ENCODE measurements at places on chromosomes 4 and X.

DNA sequence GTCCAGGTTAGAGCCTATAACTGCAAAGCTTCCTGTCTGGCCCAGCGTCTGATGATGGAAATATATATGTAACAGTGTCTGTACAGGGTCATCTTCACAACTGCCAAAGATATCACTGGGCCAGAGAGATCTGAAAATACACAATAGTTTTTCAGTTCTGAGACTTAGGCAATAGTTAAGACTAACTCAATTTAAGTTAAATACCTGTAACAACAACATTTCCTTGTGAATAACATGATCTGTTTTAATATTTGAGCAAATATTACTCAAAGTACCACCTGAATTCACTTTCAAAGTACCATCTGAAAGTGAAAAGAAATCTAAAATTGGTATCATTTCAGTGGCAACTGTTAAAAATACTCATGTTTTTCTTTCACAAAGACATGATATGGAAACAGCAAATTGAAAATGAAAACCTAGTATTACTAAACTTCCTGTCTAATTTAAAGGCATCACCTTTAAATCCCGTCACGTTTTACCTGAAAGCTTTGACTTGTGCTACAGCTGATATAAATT, 9.6 kb downstream of the ZAR1 start:
- no peak for DNase-seq

GRCh38 chr4:21517126-21517859, 431.3 kb downstream of the KCNIP4 start:
- DNase-seq, result no peak

- no peak for DNase-seq
These were observed 9.3 kb downstream of the SUV39H1 start for GRCh38 chrX:48705871-48706270.

DNA sequence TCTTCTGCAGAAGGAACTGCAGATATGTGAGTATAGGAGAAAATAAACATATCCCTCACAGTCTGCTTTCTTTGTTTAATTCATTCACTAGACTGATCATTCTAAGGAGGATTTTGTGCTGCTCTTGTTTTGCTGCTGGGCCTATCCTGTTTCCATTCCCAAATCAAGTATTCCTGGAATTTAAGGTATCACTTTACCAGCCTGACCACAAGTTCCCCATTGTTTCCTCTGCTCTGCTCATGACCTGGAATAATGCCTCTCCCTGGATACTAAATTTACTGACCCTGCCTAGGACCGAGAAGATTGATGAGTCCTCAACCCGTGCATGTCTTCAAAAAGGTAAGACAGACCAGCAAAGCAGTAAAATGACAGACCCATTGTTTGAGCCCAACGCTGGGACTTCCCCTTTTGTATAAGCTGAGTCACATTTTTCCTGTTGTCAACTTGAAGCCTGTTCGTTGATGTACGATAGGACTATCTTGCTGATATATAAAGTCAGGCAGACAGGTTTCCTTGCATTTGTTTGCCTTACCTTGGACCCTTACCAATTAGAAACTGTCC, 85.5 kb upstream of the TET2 start:
- DNase-seq, result no peak

GRCh38 chrX:21683941-21684340, 25.8 kb upstream of the KLHL34 start:
- no peak for DNase-seq

DNA sequence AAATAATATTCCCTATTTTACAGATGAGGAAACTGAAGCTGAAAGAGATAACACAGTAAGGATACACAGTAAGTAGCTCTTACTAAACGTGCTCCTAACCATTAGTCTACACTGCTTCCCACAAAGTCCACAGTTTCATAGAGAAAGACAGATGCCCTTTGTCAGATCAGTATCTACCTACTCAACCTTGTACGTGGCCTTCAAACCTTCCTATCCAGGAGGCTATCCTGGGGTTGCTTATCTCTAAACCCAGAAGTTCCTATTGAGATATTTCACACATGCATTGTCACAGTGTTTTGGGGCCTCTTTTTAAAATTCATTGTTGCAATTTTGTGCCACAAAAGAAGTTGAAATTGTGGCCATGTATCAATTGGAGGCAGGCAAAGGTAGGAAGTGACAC, 208.0 kb downstream of the ENOX2 start:
- DNase-seq, result no peak

DNA sequence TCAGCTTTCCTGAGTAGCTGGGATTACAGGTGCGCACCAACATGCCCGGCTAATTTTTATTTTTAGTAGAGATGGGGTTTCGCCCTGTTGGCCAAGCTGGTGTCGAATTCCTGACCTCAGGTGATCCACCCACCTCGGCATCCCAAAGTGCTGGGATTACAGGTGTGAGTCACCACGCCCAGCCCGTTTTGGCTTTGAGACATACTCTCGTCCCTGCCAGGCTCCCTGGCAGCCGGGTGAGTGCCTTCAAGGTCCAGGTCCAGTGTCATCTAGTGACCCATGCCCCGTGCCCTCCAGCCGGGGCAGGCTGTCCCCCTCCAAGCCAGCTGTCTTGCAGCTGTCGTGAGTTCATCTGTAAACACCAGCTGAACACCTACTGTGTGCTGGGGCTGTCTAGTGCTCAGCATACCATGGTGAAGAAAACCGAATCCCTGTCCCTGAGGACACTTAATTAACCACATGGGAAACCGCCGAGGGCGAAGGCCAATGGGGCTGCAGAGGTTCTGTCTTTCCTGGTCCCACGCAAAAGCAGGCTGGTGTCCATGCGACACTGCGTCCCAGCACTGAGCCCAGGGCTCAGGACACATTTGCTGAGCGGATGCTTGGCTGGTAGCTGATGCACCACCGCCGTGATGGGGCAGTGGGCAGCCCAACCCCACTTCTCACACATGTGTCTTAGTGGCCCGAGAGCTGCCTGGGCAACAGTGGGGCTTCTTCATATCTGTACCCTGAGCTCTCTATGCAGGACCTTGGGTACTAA, 21.9 kb downstream of the NSG1 start:
- no peak for DNase-seq

- no peak for DNase-seq
These were observed 52.8 kb downstream of the SLC2A9 start for GRCh38 chr4:9968472-9968871.

- peak; percentile 72 for DNase-seq
These were observed at the start of gene NAP1L2 for GRCh38 chrX:73214426-73215094. Gene NAP1L2 (minus strand): TSS chrX:73214851. CDS start chrX:73214492, 359 bp downstream.

- no peak for DNase-seq
These were observed 28.9 kb upstream of the CHRNA9 start for GRCh38 chr4:40306226-40306625.

DNA sequence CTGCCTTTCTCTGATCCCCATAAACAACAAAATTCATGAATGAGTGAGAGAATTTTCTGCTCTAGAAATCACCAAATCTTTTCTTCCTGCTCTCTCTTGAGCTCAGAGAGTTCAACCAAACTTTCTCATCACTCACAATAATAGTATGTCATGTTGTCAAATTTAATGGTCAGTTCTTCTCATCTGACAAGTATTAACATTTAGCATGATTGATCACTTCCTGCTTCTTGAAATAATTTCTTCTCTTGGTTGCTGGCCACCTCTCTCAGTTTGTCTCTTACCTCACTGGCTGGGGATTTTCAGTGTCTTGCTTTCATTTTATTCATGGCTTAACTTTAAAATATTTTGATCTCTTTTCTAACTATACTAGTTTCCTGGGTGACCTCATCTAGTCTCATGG, 25.5 kb upstream of the FGF5 start:
- no peak for DNase-seq

GRCh38 chr4:43932448-43932847, 516.2 kb downstream of the KCTD8 start:
- no peak for DNase-seq

DNA sequence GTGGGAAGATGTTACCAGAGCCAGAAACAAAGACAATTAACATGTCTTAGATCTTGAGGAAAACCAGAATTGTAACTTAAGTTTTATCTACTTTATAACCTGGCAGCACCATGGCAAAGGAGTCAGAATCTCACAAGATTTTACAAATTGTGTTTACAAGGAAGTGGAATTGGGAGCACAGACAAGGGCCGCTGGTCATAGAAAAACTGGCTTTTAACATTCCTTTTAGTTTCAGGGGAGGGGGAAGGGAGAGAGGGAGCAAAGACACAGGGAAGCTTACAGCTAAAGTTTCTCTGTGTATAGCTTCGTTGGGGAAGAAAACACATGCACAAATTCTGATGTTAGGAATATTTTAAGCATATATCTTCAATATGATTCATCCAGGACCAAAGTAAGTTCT, 10.3 kb upstream of the UGT2B11 start:
- DNase-seq, result no peak

- DNase-seq, result no peak
These were observed 40.6 kb downstream of the GUCY2F start for GRCh38 chrX:109441266-109441665.

DNA sequence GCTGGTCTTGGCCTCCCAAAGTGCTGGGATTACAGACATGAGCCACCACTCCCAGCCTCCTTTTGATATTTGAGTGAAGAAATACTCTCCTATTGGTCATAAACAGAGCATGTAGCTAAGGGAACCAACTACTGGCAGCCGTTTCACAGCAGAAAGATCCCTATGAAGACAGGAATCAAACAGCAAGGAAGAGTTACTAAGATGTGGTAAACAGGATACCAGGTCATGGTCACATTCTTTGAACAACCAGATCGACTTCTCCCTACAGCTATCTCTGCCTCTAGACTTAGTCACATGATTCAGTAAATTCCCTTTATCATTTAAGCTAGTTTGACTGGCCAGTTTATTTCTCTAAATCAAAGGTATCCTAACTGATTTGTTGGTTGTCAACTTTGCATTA, 9.0 kb upstream of the HNRNPD start:
- DNase-seq, result no peak

- DNase-seq, result no peak
These were observed 36.7 kb upstream of the TLR3 start for GRCh38 chr4:186032259-186032658.

GRCh38 chrX:115013705-115014104, 3.7 kb downstream of the IL13RA2 start:
- DNase-seq, result no peak

DNA sequence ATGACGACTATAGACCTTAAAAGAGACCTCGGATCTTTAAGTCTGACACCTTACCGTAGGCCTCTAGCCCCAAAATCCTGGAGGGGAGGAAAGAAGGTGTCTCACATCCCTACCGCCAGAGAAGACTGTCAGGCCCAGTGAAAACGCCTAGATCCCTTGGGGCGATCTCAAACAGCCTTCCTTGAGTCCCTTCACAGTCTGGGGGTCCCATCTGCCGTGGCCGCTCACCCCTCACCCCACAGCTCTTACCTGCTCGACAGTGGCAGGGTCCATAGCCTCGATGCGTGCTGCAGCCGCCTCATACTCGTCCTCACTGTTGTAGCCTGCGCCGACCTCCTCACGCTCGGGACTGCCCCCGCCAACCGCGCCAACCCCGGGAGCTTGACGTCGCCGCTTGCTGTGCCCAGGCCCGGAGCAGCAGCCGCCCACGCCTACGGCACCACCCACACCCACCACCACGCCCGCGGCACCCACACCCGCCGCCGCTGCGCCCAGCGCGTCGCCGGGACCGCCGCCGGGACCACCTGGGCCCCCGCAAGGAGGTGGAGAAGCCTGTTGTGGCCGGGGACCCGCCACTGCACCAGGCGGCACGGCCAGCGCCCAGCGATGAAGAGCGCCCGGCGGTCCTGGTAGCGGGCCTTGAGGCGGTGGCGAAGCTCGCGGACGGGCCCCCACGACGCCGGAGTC, 536 bp downstream of the OTUD5 start:
- DNase-seq, result no peak

DNA sequence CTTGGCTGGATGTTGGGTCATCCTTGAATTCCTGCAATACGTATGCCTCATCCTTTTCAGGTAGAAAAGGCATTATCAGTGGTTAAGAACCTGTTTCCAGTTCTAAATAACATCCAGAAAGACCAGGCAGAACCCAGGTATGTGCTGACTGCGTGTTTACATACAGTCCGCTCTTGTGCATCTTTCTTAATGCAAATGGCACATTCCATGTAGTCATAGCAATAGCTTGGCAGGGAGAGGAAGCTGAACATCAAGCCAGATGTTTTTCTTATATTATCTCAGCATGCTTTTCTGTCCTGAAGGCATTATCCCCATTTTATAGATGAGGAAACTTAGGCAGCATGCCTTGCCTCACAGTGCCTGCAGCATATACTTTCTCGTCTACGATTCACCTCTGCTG, 2.1 kb downstream of the DCLK2 start:
- DNase-seq, result no peak

DNA sequence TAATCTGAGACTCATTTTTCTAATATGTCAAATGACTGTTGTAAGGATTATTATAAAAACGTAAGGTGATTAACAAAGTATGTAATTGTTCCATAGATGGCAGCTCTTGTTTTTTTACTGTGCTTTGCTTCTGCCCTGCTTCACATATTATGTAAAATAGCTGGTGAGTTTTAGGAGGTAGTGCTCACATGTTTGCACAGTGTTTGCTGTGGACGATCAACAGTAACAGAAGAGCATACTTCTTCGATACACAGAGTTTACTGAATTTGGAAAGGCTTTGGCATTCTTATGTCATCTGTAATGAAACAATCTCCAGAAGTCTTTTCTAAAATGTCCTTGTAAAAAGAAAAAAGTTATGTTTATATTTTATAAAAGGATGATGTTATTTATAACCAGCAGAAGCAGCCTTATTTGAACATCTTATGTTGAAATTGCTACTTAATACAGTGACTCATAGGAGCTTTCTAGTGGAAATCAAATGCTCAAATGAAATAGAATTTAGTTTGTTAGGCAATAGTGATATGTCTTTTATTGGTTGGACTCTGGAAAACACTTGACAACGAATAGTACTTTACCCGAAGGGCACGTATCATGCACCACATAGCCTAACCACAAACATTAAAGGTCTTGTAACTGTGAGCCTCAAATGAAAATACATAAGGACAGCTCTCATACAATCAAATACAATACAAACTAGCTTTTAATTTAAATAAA, 1.9 kb upstream of the MTTP start:
- DNase-seq, result no peak

GRCh38 chrX:83593634-83594294, 85.7 kb downstream of the POU3F4 start:
- DNase-seq, result no peak

- DNase-seq, result no peak
These were observed 42.4 kb upstream of the RPA4 start for GRCh38 chrX:96841325-96841724.

GRCh38 chr4:38069271-38069760, 109.1 kb downstream of the PTTG2 start:
- DNase-seq, result no peak

GRCh38 chr4:184280591-184281071, 63.0 kb upstream of the ENPP6 start:
- no peak for DNase-seq
